Fibroblast of skin of right biceps (primary cell): ENCODE measurements at places on chromosomes 16 and 17.

- peak; percentile 97 for DNase-seq
These were observed at the start of gene COL1A1 for GRCh38 chr17:50201276-50201854. Gene COL1A1, minus strand, starts transcription at chr17:50201631. Its CDS starts 118 bp downstream, at chr17:50201513.

GRCh38 chr17:57760046-57760445 is 14.9 kb upstream of the CCDC182 start:
- no peak for DNase-seq

GRCh38 chr17:5467416-5467815 is 1.4 kb downstream of the DHX33 start:
- DNase-seq = no peak

DNA sequence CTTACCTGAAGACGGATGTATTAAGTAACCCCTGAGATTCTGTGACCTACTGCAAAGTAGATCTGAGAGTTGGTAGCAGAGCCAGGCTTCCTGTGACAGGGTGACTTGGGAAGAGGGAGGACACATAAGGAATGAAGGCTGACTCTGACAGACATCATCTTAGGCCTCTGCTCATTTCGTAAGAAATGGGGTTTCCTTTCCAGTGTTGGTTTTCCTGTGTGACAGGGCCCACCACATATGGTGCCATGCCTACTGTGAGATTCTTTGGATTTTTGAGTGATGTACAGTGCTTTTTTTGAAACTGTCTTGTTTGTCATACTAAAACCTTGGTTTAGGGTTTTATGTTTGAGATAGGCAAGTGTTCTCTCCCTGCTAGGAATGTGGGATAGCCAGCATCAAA is 12.7 kb downstream of the LIG3 start:
- no peak for DNase-seq

GRCh38 chr16:12260119-12260646 is 283.6 kb downstream of the SNX29 start:
- no peak for DNase-seq

DNA sequence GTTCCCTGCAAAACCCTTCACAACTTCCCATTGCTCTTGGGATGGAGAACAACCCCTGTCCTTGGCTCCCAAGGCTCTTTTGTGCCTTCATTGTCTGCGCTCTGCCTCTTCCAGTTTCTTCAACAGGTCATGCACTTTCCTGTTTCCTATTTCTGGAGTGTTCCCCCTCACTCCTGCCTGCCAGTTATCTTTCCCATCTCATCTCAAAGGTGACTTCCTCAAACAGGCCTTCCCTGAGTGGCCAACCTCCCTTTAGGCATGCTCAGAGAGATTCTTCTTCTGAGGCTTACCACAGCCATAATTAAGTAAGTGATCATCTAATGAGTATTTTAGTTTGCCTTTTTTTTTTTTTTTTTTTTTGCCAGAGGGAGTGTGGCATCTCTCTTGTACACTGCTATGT is 2.9 kb upstream of the CYLD start:
- no peak for DNase-seq

DNA sequence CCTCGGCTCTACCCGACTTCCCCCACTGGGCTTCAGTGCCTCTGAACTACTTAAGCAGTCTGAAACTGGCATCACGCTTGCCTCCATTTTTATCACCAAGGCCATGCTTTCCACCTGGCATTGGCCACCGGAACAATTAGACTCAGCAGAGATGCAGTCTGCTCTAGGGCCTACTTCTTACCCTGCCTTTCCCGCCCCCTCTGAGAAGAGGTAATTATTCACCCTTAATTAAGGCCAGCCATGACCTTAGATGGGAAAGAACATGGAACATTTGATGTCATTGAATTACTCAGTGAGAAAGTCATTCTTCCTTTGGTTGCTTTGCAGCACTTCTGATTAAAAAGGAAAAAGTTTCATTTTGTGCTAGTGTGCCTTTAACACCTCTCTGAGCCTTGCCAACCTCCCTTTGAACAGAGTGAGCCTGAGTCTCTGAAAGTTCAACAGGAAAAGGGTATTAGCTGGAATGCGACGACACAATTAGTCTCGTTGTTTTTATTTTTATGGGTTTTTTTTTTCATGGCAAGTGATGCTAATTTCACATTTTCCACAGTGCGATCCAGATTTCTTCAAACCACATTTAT is 60.9 kb upstream of the TNRC6A start:
- peak; percentile 88 for DNase-seq

- DNase-seq = peak; percentile 90
These were observed 58.4 kb downstream of the TOM1L2 start for GRCh38 chr17:17913695-17914332.

DNA sequence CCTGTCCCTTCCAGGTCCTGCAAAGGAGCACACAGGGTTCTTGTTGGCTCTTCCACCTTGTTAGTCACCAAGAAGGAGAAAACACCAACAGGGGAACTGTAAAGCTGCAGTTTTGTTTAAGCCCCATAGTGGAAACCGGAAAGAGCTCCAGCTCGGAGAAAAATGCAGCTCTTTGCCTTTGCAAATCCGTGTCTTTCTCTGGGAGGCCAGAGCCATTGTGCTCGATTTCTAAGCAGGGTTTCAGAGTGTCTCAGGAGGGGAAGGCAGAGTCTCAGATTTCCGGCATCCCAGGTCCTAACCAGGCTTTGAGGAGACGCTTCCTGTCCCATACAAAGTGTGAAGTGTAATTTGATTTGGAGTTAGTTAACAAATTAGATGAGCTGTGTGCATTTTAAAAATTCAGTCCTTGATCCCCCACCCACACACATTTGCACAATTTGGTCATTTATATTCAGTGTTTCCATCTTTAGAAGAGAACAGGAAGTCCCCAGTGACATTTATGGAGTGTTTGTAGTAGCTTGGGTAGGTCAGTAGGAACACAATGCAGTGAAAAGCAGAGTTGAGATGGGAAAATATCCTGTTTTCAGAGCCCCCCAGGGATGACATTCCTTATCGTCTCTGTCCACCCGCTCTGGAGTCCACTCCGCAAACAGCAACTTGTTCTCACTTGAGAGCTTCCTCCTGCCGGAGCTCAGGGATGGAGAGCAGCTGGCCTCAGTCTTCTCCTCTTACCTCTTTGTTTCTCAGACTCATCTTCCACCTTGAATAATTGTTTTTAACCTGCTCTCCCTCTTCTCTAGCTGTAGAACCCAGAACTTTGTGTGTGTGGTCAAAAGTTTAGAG is 331.9 kb downstream of the SEC14L1 start:
- peak; percentile 58 for DNase-seq

DNA sequence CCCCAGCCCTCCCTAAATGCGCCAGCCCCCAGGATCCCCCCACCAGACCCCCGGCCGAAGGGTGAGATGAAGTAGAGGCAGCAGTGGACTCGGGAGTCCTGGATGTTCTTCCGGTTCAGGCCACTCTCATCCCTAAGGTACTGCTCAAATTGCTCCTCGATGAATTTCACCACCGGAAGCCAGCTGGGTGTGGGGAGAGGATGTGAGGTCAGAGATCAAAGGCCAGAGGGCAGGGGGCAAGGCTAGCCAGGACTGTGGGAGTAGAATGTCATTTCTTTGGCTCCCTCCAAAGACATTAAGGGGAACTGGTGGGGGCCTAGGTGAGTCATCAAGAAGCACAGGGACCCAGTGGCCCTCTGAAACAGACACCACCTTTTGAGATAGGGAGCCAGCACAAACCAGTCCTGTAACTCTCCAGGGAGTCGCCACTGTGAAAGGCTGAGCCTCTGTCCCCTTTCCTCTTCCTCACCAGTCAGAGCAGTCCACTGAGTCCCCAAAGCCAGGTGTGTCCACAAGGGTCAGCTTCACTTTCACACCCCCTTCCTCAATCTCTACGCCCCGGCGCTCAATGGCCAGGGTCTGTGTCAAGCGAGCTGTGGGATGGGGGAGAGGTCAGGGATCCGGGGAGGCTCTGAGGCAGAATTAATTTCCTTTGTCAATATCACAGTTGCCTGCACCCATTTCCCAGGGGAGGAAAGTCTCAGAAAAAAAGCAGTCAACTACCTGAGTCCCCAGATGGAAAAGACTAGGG is 895 bp downstream of the SEPTIN1 start:
- DNase-seq = no peak

- no peak for DNase-seq
These were observed 12.7 kb upstream of the FOXF1 start for GRCh38 chr16:86497551-86498021.

GRCh38 chr17:41959336-41960095 is 7.1 kb upstream of the CNP start:
- peak; percentile 57 for DNase-seq

DNA sequence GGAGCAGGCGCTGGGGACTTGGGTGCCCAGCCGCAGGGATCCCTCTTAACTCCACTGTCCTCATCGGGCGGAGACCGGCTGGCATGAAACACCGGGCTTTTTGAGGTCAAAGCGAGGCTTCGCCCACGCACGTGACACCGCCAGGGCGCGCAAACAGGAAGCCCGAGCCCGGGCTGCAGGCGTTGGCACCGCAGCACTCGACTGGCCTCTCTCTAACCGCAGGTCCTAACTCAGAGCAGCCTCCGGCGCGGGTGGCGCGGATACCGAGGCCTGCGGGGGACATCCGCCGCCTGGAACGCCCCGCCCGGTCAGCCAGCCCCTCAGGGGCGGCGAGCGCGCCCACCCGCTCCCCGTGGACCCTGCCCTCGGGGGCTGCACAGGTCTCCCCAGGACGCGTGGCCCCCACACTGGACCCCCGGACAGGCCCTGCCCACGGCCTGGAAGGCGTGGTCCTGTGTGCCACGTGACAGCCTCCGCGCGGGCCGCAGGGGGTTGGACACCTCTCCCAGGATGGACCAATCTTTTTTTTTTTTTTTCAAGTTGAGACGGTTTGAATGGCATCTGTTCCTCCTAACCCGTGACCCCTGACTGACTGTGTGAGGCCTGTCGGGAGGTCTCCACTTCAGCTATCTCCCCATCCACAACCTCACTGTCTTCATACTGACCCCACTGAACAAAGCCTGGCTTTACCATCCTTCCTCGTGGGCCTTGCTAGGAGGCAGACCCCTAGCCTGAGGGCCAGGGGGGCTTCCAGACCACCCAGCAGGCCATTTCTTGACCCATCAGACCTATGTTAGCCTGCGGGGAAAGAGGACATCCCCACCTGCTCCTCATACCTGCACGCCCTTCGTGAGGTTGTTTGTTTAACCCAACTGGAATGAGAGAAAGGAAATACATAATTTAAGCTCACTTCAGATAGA is 8.4 kb upstream of the SLC47A2 start:
- no peak for DNase-seq

GRCh38 chr17:58283674-58284612 is 3.2 kb upstream of the MPO start:
- no peak for DNase-seq

DNA sequence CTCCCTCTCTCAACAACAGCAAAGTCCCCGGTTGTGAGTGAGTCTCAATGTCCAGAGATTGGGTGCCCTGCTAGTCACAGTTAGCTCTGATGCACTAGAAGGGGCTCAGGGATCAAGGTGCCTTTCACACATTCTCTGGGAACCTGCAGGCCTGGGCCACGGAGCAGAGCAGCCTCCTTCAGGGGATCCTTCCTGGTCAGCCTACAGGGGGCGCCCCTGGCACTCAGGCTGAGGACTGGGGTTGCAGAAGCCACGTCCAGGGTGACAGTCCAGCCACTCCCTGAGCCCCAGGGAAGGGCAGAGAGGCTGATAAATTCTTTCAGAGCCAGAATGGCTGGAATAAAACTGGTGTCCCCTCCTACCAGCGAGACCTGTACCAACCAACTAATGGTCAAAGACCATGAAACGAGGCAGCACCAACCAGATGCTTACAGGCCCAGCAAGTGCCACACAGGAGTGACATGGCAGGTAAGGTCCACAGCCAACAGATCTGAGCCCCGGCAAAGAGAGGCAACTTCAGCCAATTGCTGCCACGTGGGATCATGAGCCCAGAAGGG is 43.5 kb downstream of the ST3GAL2 start:
- DNase-seq = peak; percentile 23

GRCh38 chr16:6803176-6803575 is 529.5 kb upstream of the RBFOX1 start:
- no peak for DNase-seq

GRCh38 chr16:21980032-21980431 is 20.9 kb downstream of the PDZD9 start:
- no peak for DNase-seq

- DNase-seq = peak; percentile 54
These were observed 2.1 kb downstream of the IRX5 start for GRCh38 chr16:54932737-54933254.

DNA sequence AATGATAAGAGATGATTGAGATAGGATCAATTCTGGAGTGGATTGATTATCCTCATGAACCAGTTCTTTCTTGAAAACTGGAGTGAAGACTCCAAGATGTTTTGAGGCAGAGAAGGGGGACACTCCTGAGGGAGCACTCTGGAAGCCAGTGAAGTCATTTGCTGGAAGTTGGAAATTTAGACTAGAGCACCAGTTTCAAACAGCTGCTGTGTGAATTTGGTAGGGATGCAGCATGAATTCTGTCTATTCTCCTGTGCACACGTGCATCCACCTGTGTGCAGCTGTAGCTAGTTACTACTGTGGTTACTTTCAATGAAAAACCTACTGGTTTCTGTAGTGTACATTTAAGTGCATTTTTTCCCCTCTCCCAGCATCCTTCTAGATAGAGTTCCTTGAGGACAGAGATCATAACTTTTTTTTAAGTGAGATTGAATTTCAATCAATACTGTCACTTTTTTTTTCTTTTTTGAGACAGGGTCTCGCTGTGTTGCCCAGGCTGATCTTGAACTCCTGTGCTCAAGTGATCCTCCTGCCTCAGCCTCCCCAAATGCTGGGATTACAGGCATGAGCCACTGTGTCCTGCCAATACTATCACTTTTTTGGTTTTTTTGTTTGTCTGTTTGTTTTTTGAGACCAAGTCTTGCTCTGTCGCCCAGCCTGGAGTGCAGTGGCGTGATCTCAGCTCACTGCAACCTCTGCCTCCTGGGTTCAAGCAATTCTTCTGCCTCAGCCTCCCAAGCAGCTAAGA is 65.9 kb downstream of the TUBD1 start:
- DNase-seq = no peak

DNA sequence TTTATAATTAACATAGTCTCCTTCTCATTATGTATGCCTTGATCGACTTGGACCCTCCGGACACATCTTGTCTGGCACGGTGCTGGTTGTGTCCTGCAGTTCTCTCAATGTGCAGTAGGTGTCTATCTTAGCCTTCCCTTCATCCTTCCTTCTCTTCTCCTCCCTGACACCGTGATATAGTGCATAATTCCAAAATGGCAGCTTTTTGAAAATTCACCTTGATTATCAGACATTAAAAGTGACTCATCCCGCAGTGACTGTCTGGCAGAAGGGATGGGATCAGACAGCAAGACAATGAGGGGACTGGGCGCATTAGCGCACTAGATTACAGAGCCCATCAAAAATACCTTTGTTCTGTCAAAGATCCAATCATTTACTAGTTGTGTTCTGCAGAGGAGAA is 70.0 kb upstream of the PMFBP1 start:
- DNase-seq = peak; percentile 71

GRCh38 chr17:77096570-77097214 is 44.1 kb upstream of the SEC14L1 start:
- DNase-seq = peak; percentile 49

GRCh38 chr16:50304467-50305440 is 38.4 kb downstream of the ADCY7 start:
- DNase-seq = no peak
